ENCODE measurements at places on chromosomes 2 and 18.
A peak's percentile ranks its signal among the peaks of the same experiment; 100 is the strongest.

GRCh38 chr18:51712821-51713220 is 515.3 kb upstream of the MEX3C start:
- no peak for DNase-seq

GRCh38 chr2:198523710-198524109 is 719.3 kb downstream of the PLCL1 start:
- DNase-seq: no peak

DNA sequence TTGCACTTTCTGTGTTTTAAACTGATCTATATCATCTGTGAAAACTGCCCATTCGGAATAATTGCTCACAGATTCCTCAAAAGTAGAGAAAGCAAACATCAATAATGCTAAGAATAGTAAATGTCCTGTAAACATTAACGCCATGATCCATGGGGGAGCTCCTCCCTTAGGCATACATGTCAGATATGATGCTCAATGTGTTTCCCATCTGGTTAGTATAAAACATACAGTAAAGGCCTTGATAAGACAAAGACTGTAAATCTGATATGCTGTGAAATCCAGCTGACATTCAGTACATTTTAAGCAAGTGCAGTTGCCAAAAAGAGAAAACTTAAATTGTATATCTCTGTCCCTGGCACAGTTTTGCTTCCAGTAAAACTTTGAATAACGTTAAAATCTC is 2.1 kb downstream of the DSEL start:
- DNase-seq: peak; percentile 41

DNA sequence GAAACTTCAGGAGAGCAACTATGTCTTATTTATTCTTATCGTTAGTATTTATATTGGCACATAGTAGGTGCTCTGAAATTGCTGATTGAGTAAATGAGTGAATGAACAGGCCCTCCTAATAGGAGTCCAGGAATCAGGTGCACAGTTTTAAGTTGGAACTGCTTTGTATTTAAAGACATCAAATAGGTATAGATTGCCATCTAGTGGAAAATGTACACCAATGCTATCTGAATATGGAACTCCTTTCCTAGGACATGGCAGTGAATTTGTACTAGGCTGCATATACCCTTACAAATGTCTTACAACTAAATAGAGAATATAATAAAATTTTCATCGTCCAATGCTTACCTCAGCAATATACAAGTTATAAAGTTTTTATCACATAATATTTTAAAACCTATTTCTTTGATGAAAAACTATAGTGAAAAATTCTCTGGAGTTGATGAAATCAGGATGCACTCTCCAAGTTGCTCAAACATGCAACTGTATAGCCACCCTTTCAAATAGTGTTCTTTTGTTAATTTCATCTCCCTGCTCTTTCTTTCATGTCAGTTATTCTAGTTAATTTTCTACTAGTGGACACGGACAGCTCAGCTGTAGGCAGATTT is 318.9 kb upstream of the SYT4 start:
- DNase-seq: peak; percentile 58

DNA sequence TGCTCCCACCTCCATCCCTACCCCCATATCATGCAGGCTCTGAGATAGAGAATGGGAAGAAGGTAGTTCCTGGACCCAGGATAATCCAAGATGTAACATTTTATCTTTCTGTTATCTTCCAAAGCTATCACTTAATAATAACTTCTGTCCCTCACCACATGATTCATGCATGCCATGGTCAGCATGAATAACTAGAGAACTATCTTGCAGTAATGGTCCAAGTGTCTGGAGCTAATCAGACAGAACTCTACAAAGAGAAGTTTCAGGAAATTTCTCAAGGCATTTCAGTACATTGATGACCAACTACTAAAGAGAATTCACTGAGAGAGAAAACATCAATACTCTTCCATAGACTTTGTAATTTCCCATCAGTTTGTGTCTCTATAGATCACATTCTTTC is 1469.7 kb upstream of the PIK3C3 start:
- DNase-seq: no peak

DNA sequence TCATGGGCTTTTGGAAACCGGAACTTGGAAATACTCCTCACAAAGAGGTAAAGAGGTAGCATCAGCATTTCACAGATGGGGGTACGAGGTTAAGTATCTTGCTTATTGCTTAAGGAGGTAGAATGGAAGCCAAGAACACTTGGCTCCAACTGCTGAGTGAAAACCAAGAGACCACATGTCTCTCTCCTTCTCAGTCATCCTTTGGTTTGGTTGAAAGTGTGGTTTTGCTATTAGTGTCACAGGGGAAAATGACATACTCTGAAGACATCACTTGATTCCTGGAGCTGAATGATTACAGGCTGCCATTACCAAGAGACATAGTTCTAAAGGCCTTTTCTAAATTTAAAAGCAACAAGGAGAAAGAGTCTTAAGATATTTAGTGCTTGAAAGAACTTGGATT is 41.5 kb downstream of the ANTXR1 start:
- DNase-seq: no peak

GRCh38 chr18:57753063-57753462 is 50.1 kb downstream of the ATP8B1 start:
- DNase-seq: no peak

- peak; percentile 67 for DNase-seq
These were observed 26.7 kb upstream of the THOC1 start for GRCh38 chr18:294566-294965.

DNA sequence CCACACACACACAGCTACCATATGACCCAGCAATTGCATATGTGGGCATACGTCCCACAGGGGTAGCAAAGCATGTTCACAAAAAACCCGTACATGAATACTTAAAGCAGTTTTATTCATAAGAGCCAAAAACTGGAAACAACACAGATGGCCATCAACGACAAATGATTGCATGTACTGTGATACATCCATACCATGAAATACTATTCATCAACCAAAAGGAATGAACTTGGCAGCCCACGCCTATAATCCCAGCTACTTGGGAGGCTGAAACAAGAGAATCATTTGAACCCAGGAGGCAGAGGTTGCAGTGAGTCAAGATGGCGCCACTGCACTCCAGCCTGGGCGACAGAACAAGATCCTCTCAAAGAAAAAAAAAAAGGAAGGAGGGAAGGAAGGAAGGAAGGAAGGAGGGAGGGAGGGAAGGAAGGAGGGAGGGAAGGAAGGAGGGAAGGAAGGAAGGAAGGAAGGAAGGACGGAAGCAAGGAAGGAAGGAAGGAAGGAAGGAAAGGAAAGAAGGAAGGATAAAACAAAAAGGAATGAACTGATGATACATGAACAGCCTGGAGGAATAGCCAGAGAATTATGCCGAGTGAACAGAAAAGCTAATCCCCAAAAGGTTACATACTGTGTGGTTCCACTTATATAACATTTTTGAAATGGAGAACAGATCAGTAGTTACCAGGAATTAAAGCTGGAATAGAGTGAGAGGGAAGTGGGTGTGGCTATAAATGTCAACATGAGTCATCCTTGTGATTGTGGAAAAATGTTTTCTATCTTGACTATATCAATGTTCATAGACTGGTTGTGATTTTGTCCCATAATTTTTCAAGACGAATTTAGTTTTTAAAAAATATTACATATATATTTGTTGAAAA is 19.6 kb upstream of the YPEL5 start:
- no peak for DNase-seq

GRCh38 chr2:30293303-30293921 is 62.1 kb downstream of the LBH start:
- DNase-seq: no peak

- DNase-seq: no peak
These were observed 176.1 kb downstream of the TXNL1 start for GRCh38 chr18:56462276-56462675.

GRCh38 chr2:230912046-230912445 is 13.0 kb downstream of the GPR55 start:
- no peak for DNase-seq

- peak; percentile 89 for DNase-seq
These were observed 71.7 kb downstream of the NCAPH start for GRCh38 chr2:96407041-96407918.

DNA sequence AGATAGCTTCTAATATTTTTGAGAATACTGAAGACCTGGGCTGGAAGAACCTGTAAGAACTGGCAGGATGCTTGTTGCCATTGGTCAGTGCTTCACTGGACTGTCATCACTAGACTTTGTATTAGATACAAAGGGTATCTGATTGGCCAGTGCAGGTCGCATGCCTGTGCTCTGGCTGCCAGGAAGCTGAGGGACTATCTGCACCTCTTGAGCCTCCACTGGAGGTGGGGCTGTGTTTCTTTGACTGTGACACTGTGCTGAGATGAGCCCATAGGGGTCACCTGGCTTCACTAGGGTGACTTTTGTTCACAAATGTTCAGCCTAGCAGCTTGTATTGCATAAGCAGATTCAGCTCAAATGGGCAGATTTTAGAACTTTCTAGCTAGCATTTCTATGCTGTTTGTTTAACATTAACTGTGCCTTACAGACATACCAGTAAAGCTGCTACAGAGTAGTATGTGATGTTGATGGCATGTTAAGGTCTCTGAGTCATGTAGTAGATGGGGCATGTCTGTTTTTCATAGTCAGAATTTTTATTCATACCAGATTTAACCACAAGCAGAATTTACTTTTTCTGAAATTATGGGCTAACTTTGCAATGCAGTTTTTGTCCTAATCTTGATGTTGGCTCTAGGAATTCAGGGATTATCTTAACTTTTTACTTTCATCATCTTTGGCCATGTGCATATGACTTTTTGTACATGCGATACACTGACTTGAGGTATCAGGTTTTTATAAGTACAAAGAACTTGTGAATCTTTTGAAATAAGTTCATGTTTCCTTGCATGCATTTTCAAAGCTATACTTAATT is 56.1 kb downstream of the RHBDD1 start:
- DNase-seq: no peak

- DNase-seq: no peak
These were observed 21.6 kb upstream of the ITGB6 start for GRCh38 chr2:160221391-160222276.

GRCh38 chr2:75475976-75476375 is 84.8 kb downstream of the EVA1A start:
- no peak for DNase-seq

GRCh38 chr2:221502270-221503010 is 69.7 kb downstream of the EPHA4 start:
- DNase-seq: peak; percentile 55

- no peak for DNase-seq
These were observed 263.9 kb upstream of the APCDD1 start for GRCh38 chr18:10190564-10190963.

DNA sequence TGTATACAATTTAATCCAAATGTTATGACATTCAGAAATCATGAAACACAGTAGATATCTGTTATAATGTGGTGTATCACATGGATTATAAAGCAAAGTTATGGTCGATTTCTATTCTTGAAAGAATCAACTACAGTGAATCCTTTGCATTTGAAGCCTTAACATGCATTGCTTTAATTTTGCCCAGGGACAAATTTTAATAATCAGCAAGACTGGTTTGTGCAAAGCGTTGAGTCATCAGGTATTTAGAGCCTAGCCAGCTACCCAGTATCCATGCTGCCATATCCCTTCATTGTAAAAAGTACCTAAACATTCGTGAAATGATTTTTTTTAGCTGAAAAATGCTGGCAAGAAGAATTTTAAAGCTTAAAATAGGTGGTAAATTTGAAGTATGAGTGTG is 8.9 kb upstream of the SPDYA start:
- no peak for DNase-seq

DNA sequence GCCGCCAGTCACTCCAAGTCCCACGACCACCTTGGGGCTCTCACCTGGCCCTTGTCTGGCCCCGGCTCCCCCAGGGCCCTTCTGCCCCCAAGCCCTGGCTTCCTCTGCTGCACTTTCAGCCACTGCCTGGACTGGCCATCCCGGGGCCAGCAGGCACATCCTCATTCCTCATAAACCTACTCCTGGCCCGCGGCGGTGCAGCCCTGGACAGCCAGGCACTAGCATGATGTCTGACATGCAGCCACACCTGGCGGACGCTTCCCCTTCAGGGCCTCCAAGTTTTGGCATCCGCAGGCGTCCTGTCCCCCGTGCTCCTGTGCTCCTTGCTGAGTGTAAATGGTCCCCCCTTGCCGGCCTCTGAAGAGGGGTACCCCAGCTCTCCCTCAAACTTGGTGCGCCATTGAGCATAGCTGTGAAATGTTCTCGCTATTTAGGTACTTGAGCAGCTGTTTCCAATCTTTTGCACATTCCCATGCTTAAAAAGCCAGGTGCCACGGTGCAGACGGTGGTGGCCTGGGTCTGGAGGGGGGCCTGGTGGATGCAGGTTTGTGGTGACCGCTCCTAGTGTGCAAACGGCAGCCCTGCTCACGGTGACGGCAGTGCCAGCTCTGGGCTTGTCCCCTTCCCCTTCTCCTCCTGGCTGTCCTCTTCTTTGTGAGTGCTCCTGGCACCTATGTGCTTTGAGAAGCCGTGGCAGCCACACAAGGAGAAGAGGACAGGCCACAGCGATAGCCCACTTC is 123.8 kb downstream of the MBP start:
- DNase-seq: no peak

DNA sequence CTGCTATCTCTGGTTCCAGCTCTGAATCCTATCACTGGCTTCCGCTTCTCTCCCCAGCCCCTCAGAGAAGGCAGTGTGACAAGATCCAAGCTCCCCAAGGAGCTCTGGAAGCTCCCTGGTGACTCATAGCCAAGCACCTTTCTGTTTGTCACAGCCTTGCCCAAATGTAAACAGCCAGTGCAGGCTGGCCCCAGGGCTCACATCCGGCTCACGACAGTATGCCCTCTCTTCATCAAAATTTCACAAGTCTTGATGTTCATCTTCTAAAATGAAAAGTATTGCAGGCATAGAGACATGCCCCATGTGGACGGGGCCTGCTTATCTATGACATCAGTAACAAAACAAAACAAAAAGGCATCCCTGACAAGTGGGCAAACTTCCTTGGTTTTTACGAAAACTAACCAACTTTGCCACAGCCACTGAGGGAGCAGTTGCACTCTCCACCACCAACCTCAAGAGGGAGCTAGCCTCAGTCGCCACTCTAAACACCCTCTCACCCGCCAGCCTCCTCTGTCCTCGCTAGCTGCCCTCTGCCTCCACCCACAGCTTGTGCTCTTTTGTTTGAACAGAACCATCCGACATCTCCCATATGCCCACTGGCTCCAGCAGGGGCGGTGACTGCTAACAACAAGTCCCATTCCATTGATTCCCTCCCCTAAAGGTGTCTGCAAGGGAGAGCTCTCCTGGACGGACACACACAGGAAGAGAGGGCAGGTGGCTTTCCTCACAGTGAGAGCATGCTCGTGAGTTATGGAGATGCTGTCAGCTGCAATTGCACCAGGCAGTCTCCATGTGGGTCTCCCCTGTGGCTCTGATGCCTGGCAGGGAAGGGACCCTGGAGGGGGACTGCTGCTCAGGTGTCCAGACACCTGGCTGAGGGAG is 71.0 kb upstream of the DAPL1 start:
- DNase-seq: no peak

DNA sequence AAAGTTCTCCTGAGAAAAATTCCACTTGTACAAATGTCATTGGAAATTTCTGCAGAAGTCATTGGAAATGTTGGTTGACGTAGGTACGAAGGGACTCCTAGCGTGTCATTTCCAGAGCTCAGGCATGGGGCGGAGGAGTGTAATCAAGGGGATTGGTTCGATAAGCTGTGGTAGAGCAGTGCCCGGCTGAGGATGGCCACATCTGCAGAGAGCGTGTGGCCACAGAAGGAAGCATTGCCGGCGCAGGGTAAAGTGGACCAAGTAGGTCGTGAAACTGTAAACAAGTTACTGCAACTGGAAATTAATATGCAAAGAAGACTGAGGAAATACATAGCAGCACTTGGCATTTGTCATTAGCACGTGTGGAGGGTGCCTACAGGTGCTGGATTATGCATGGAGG is 101.8 kb downstream of the DGKD start:
- DNase-seq: no peak

All from eye (tissue), 1 donor.